ENCODE measurements at places on chromosomes 3 and 15. TPM values are rescaled to one million over a fixed set of nuclear protein-coding genes. Genes with fewer than 3 reads are reported as not detected.

- no peak for DNase-seq
- H3K36me3 ChIP-seq = no peaks in the 10 kb centered on the region
- H3K27ac ChIP-seq = no peak overlapping the region
- H3K4me3 ChIP-seq = no peak overlapping the region
- no peaks in the 10 kb centered on the region for H3K27me3 ChIP-seq
Observed at GRCh38 chr3:125332504-125332903, 42.6 kb downstream of the ZNF148 start.

The ZCWPW2 gene
- total RNA-seq = 0.81 TPM

The UROC1 gene
- not detected for total RNA-seq

DNA sequence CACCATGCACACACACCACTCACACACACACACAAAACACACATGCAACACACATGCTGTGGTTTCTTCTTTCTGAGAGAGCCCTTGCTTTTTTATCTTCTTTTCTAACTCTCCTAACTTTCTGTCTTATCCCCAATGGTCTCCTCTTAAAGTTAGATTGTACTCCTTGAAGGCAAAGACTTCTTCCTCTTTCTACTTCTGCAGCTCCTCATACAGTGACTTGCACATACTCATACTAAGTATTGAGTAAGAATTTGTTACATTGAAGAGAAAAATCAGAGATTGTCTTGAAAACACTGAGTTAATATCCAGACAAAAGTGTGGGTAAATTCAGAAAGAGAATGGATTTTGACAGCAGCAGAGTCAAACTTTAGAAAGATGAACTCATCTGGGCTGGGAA lies 64.4 kb downstream of the GTPBP8 start:
- H3K36me3 ChIP-seq = no peaks in the 10 kb centered on the region
- H3K27me3 ChIP-seq = no peaks in the 10 kb centered on the region
- no peak overlapping the region for H3K4me3 ChIP-seq
- DNase-seq = no peak
- H3K4me1 ChIP-seq = peaks cover 3% of the 10 kb centered on the region
- no peak overlapping the region for H3K27ac ChIP-seq

DNA sequence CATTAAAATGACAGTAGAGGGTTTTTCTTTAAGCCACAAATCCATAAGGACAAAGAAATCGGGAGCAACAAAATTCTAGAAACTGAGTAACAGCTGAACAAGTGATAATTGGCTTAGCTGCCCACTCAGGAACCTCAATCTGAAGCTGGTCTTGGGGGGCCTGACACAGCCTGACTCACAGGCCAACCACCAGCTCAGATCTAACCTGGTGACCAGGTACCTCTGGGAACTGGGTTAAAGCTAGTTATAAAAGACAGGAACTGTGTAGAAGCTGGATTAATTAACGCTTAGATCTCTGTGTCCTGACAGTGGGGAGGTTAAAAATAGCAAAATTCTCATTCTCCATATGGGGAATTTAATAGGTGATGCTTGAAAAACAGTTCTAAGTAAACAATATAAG lies 161.9 kb downstream of the PLCL2 start:
- no peak overlapping the region for H3K27ac ChIP-seq
- DNase-seq = no peak
- no peaks in the 10 kb centered on the region for H3K4me1 ChIP-seq
- H3K27me3 ChIP-seq = no peaks in the 10 kb centered on the region
- H3K36me3 ChIP-seq = peaks cover 2% of the 10 kb centered on the region

- H3K4me1 ChIP-seq = no peaks in the 10 kb centered on the region
- H3K36me3 ChIP-seq = no peaks in the 10 kb centered on the region
- no peak overlapping the region for H3K27ac ChIP-seq
- H3K27me3 ChIP-seq = no peaks in the 10 kb centered on the region
- no peak for DNase-seq
- no peak overlapping the region for H3K4me3 ChIP-seq
Observed at GRCh38 chr3:76177610-76178009, 392.3 kb upstream of the ZNF717 start.

The CHRD gene
- total RNA-seq = 19.5 TPM

The GABRG3 gene
- not detected for total RNA-seq

DNA sequence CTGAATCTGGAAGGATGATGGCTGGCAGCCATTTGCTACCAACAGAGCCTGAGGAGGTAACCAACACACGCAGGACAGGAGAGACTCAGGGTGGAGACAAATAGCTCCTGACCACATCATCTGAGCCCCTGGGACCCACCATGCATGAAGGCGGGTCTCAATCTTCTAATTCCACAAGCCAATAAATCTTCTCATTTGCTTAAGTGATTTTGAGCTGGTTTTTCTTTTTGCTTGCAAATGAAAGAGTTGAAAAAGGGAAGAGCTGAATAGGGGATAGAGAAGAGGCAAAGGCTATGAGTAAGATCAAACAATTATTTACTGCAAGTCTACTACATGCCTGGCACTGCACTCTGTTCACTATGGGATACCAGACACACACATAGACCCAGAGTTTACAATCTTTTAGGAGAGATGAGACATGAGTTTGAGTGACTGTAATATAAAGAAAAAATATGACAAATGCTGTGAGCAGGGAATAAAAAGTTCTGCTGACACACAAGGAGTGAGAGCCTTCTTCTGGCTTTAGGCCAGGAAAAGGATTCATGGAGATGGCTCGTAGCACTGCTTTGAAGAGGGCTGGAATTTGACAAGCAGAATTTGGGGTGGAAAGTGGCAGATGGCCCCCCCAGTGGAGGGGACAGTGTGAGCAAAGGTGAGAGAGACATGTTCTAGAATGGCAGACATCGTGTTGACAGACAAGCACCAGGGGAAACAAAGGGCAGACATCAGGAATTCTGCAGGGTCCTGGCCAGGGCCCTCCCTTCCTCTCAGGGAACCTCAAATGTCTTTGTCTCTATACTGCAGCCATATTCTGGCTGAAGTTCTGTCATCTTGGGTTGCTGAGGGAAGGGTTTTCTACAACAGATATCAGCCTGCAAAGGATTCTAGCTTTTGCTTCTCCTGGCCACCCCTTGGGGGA lies 69.8 kb upstream of the WNT5A start:
- H3K36me3 ChIP-seq = no peaks in the 10 kb centered on the region
- no peak overlapping the region for H3K4me3 ChIP-seq
- no peak for DNase-seq
- H3K4me1 ChIP-seq = no peaks in the 10 kb centered on the region
- H3K27me3 ChIP-seq = no peaks in the 10 kb centered on the region

The UBAP1L gene
- total RNA-seq = 11.0 TPM

The DOCK3 gene
- total RNA-seq = 0.71 TPM

DNA sequence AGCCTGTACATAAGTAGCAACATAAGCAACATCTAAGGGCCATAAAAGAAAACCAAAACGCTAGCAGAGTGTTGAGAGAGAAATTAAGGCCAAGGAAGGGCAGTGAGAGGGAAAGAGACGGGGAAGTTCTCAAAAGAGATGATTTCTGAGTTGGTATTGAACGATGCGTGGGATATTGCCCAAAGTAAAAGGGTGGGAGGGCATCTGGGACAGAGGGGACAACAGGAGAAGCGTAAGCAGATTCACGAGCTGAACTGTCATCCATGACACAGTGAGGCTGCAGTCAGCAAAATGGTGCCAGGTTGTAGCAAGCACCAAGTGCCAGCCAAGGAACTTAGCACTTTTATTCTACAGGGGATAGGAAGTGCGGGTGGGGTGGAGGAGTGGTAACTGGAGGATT lies 11.8 kb downstream of the NCEH1 start:
- no peak for DNase-seq
- H3K27me3 ChIP-seq = no peaks in the 10 kb centered on the region
- no peaks in the 10 kb centered on the region for H3K36me3 ChIP-seq
- no peaks in the 10 kb centered on the region for H3K4me1 ChIP-seq
- no peak overlapping the region for H3K27ac ChIP-seq
- H3K4me3 ChIP-seq = no peak overlapping the region

DNA sequence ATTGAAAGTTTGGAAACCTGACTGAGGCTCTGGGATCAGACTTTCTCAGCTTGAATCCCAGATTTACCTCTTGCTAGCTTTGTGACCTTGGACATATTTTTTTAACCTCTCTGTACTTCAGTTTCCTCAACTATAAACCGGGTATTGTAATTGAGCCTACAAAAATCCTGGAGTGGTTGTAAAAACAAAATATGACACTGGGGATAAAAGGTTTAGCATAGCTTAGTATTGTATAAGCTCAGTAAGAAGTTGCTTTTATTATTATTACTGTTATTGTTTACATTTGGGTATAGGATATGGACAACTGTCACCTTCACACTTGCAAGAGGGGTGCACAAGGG lies 21.5 kb downstream of the C2CD4A start:
- no peak overlapping the region for H3K27ac ChIP-seq
- no peaks in the 10 kb centered on the region for H3K4me1 ChIP-seq
- H3K4me3 ChIP-seq = no peak overlapping the region
- no peak for DNase-seq

DNA sequence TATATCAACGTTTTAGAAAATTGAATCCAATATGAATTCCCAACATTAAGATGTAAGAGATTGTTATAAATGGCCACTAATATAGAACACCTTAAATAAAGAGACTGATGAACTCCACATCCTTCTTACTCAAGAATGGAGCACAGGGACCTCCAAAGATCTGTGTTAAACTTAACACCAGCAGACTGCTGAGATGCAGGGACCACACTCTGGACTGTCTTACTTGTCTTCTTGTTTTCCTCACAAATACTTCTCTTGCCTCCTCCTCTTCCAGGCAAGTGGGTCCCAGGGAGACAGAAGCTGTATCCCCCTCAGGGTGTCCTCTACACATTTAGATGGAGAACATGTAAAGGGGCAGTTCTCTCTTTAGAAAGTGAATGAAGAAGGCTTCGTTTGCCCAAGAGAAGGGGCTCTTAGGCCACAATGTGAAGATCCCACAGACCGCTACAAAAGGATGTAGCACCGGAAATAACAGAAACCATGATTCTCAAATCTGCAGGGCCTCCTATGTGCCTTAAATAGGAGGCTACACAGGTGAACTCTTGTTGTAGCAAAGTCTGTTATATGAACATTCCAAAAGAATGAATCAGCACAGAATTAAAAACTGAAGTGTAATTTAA lies 52.2 kb downstream of the SATB1 start:
- no peak overlapping the region for H3K27ac ChIP-seq
- H3K4me3 ChIP-seq = no peak overlapping the region
- H3K4me1 ChIP-seq = no peaks in the 10 kb centered on the region
- no peaks in the 10 kb centered on the region for H3K27me3 ChIP-seq
- H3K36me3 ChIP-seq = no peaks in the 10 kb centered on the region
- DNase-seq = no peak

GRCh38 chr3:101011136-101011535 lies 17.9 kb upstream of the ABI3BP start:
- no peaks in the 10 kb centered on the region for H3K36me3 ChIP-seq

DNA sequence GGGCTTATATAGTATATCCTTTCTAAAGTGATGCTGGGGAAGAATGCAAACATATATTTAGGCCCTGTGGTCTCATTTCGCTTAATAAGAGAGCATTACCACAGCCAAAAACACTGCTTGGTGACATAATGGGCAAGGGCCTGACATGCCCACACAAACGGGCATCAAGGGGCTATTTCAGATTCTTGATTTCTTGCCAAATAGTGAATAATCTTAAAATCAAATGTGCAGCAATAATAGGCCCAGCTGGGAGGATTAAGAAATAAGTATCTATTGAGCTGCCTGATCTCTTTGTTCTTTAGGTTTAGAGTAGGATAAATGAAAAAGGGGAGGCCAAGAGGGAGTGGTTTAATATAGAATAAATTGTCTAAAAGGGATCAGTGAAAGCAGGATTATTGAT lies 241.0 kb upstream of the GBE1 start:
- no peak for DNase-seq
- H3K27me3 ChIP-seq = no peaks in the 10 kb centered on the region
- no peak overlapping the region for H3K4me3 ChIP-seq
- H3K4me1 ChIP-seq = no peaks in the 10 kb centered on the region

The MORC1 gene
- total RNA-seq = not detected

- no peaks in the 10 kb centered on the region for H3K27me3 ChIP-seq
- H3K27ac ChIP-seq = peak overlapping the region; percentile 72
- H3K36me3 ChIP-seq = peaks cover 4% of the 10 kb centered on the region
Observed at GRCh38 chr15:39581242-39581792, 438 bp downstream of the THBS1 start.

DNA sequence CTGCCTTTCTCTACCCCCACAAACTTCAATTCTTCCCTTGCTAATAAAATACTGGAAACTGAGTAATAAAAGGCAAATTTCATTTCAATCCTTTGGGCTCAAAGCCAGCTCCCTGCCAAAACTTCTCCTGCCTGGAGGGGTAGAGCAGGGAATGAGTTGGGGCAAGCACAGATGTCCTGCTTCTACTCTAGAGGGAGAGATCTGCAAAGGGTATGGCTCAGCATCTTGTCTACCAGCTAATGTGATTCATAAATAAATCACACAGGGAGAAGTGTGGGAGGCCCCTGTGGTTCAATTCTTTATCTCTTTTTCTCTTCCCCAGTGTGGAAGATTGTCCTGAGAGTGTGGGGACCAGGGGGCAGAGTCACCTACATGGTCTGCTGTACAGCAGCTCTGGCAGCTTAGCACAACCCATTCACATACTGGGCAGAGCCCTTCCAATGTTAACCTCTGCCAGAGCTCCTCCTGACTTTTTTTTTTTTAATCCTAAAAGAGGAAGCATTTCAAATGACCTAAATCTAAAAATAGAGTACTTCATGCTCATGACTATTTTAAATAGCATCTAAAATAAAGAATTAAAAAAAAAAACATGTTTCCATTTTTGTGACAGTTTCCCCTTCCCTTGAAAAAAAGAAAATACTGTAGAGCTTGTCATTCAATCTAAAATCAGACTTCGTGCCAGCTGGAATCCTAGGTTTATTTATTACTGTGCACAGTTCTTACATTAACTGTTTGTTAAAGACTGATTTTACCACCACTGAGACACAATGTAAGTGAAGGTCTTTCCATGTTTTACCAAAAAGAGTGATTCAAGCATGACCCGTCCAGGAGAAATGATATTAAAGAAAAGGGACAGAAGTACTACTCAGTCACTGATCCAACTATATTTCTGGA lies 1083.7 kb upstream of the CFAP20DC start:
- no peaks in the 10 kb centered on the region for H3K27me3 ChIP-seq
- DNase-seq = no peak
- H3K4me3 ChIP-seq = no peak overlapping the region
- H3K27ac ChIP-seq = no peak overlapping the region
- no peaks in the 10 kb centered on the region for H3K36me3 ChIP-seq
- H3K4me1 ChIP-seq = peaks cover 11% of the 10 kb centered on the region

DNA sequence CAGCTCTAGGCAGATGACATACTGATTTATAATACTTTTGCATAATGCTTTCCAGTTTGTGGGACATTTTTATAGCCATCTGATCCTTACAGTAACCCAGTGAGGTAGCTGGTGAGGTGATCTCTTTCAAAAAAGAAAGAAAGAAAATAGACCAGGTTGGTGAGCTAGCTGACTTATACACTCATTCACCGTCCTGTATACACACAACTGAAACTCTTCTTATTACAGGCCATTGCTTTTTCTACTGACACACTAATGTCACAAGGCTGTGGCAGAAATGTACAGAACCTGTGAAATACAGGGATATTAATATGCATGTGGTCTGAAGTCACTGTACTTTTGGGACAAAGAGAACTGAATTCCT lies 150.2 kb upstream of the BHLHE40 start:
- H3K36me3 ChIP-seq = no peaks in the 10 kb centered on the region
- H3K4me1 ChIP-seq = peaks cover 70% of the 10 kb centered on the region
- no peaks in the 10 kb centered on the region for H3K27me3 ChIP-seq
- no peak for DNase-seq
- H3K4me3 ChIP-seq = no peak overlapping the region
- no peak overlapping the region for H3K27ac ChIP-seq

The FEZF2 gene
- not detected for total RNA-seq

Measured in thoracic aorta (tissue), 2 donors.